ENCODE measurements at places on chromosomes 13 and 19.

DNA sequence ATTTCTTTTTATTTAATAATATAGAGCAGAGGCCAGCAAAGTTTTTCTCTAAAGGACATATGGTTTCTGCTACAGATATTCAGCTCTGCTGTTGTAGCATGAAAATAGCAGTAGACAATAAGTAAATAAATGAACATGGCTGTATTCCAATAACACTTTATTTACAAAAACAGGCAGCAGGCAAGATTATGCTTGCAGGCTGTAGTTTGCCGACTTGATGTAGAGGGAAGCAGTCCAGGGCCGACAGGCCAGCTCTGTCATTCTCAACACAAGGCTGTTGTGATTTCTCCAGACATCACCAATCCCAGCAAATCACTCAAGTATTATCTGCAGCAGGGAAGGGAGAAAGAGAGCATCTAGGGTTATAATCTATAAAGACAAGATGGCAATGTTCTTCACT is 1062.5 kb upstream of the PCDH9 start:
- DNase-seq, result no peak

DNA sequence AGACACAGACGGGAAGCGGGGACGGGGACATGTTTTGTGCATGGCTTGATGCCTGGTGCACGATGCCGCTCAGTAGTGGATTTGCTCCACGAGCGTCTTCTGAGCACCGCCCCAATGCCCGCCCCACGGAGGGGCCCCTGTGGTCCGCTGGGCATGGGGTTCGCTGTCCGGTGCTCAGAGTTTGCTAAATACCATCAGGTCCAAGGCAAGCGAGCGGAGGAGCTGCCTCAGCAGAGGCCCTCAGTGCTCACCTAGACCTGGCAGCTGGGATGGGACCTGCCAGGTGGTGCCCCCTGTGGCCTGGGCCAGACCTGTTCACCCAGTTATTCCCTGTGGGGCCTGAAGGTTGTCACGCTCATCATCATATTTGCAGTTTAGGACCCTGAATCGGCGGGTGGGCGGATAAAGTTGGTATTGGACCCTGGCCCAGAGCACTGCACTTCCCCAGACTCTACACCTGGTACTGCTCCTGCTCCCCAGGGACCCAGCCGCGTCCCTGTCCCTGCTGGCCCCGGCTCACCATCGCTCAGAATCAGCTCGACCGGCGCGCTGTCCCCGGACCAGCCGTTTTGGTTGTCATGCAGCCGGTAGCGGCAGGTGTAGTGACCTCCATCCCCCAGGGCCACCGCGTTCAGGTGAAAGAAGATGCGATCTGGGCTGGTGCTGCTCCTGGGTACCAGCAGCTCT is 2.3 kb downstream of the A1BG start:
- no peak for DNase-seq

DNA sequence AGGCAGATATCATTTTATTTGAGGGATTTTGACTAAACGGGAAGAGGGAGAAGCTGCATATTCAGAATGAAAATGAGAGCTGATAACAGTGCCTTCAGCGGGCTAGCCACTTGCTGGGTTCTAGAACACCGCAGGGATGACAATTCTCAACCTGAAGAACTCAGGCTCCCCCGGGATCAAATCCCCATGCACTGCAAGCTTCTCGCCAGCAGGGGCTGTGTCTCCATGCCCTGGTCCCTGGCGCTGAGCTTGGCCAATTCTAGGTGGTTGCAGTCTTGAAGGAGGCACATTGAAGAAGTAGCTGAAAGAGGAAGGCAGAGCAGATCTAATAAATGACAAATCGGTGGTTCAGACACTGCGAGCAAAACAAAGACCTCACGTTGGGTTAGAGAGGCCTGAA is 128.7 kb downstream of the UQCRFS1 start:
- no peak for DNase-seq

DNA sequence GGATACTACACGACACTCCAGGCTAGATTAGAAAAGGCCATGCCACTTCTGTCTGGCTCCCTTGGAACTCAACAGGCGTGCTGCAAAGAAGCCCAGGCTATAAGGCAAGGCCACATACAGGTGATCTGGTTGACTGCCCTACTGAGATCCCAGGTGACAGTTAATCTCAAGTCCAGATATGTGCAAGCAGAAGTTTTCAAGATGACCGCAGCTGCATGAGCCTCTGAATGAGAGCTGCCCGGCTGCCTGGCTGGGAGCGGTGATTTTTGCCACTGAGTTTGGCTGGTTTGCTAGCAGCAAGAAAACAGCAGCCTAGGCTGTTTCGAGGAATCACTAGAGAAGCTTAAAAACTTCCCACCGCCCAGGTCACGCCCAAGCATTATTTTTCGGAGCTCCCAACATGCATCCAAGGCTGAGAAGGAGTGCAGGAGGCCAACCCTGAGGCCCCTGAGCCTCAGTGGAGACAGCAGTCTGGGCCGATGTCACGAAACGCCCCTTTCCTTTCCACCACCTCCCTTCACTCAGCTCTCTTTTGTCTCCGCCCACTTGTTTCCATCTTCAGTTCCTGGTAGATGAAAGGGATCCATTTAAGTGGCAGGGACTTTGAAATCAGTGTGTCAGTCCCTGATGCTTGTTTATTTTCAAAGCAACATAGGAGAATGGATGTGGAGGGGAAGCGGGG is 14.0 kb upstream of the URI1 start:
- DNase-seq, result no peak

DNA sequence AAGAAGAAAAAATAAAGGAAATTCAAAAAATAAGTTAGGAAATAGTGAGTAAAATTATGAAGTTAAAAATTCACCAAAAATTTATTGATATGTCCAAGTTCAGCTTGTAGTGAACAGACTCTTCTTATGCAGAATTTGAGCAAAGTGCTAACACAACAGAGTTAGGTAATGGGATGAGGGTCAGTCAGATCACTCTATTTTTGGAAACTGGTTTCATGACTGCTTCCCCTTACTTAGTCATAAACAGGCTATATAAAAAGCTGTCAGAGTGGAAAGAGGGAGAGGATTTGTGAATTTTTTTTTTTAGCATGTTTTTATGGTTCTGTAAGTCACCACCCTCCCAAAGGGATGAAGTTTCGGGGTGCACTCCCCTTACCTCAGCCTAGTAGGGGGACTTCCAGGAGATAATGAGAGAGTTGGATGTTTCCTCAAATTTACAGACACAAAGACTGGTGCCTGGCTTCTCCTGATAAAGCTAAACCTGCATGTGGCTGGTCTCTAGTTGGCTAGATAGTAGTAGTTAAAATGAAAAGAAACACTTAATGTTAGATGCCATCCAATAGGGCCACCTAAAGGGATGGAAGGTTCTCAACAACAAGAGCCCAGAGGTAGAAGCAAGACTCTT is 4.5 kb downstream of the CPB2 start:
- no peak for DNase-seq

- no peak for DNase-seq
Measured at GRCh38 chr19:46497773-46498172, 2.1 kb upstream of the PNMA8B start.

- DNase-seq, result no peak
Measured at GRCh38 chr13:40192858-40193257, 473.6 kb downstream of the FOXO1 start.

GRCh38 chr13:28248080-28248479 is 109.7 kb downstream of the PAN3 start:
- no peak for DNase-seq

DNA sequence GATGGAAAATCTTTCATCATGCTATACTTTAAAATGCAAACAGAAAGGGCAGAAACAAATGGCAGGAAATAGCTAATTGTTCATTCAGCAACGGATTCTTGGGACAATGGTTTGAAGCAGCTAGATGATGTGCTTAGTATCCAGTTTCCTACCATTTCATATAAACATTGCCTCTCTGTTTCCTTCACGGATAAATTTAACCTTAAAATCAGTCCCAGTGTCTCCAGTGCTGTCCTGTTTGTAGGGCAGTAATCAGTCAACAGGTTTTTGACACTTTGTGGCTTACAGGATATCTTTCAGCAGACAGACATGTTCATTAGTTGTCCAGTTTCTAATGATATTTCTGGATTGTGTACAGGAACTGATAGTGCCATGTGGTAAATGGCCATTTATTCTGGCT is 24.7 kb upstream of the RB1 start:
- DNase-seq, result peak; percentile 7

- DNase-seq, result no peak
Measured at GRCh38 chr13:37134411-37135041, 29.1 kb upstream of the CSNK1A1L start.

GRCh38 chr19:29842471-29843179 is 30.8 kb downstream of the CCNE1 start:
- DNase-seq, result no peak

GRCh38 chr13:23963947-23964346 is 66.6 kb upstream of the C1QTNF9B start:
- DNase-seq, result no peak

- DNase-seq, result no peak
Measured at GRCh38 chr19:40445780-40446262, 1.7 kb upstream of the SERTAD3 start.

- DNase-seq, result no peak
Measured at GRCh38 chr13:113638806-113639205, 19.2 kb downstream of the ATP4B start.

GRCh38 chr13:79749984-79750551 is 269.1 kb downstream of the NDFIP2 start:
- DNase-seq, result no peak
